Myocyte (in vitro differentiated cells): ENCODE measurements at places on chromosomes 2 and 18. TPM values are rescaled to one million over a fixed set of nuclear protein-coding genes. Genes with fewer than 3 reads are reported as not detected.

Gene CWC22
- total RNA-seq: 13.9 and 15.5 TPM in 2 replicates

Gene SYT4
- total RNA-seq: not detected in 2 replicates

Gene TSPYL6
- not detected in 2 replicates for total RNA-seq

Gene DSG2
- total RNA-seq: not detected in 2 replicates

Gene FRZB
- total RNA-seq: 0.99 and 1.7 TPM in 2 replicates

Gene DTYMK
- 19.5 and 20.1 TPM in 2 replicates for total RNA-seq

Gene ZNF2
- total RNA-seq: 9.4 and 9.6 TPM in 2 replicates

Gene DES
- 10,265 and 13,585 TPM in 2 replicates for total RNA-seq

Gene UPP2
- total RNA-seq: not detected in 2 replicates

Gene TCF23
- not detected in 2 replicates for total RNA-seq

Gene AQP12A
- not detected in 2 replicates for total RNA-seq

Gene SLC9A2
- total RNA-seq: 0.57 and 0.75 TPM in 2 replicates

Gene DUSP19
- 5.3 and 5.9 TPM in 2 replicates for total RNA-seq

Gene CGREF1
- total RNA-seq: 0.27 and 0.62 TPM in 2 replicates

Gene CCNT2
- 30.7 and 39.1 TPM in 2 replicates for total RNA-seq

Gene ALLC
- total RNA-seq: not detected in 2 replicates
